Daoy (cell line): ENCODE measurements at places on chromosomes 7 and 10.

GRCh38 chr7:112855227-112855626 lies 65.0 kb upstream of the TMEM168 start:
- no peak for DNase-seq

DNA sequence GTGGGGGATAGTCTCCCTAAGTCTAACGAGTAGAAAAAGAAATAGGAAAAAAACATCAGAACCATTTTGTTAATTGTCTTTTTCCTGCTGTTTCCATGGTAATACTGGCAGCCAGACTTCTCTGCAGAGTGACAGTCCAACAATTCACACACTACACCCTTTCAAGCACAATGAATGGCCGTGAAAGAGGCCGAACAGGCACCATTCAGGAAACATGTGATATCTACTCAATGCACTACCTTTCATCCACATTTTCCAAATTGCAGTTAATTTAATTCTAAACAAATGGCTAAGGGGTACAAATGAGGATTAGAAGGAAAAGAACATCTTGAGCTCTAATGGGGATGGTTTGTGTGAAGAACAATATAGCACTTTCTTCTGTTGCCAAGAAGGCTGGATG lies 358.5 kb upstream of the ANKRD30A start:
- no peak for DNase-seq

DNA sequence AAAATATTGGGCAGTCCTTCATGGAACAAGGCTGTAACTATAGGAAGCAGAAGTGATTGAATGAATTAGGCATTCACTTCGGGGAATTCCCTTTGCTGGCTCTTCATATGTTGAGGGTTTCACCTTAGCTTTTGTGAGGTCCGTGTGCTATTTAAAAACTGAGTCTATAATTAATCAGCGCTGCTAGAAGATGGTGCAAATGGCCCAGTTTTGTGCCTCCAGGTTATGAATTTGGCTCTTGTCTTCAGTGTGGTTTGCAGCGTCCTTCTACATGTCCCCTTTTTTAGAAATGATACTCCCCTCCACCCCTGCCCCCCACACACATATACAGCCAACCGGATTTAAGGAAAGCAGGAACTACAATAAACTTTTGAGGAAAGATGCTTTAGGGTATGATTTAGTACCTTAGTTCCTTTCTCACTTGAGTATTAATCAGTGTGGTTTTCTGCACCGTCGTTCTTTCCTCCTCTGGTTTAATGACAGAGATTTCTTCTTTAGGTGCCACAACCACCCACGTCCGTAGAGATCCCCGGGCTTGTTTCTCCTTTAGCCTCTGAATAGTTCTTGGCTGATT lies 110.6 kb upstream of the SAMD8 start:
- DNase-seq: no peak

GRCh38 chr7:143392875-143393266 lies 11.7 kb downstream of the ZYX start:
- DNase-seq: no peak

- DNase-seq: no peak
Observed at GRCh38 chr10:104472957-104473745, 119.5 kb downstream of the CFAP58 start.
